ENCODE measurements at places on chromosomes 16 and 17. TPM values are rescaled to one million over a fixed set of nuclear protein-coding genes. Genes with fewer than 3 reads are reported as not detected.

The SLC12A3 gene
- not detected for total RNA-seq

The ZC3H7A gene
- 33.3 TPM for total RNA-seq

GRCh38 chr17:67841992-67842391 is 16.7 kb downstream of the BPTF start:
- H3K4me3 ChIP-seq = no peak overlapping the region
- peaks cover 2% of the 10 kb centered on the region for H3K36me3 ChIP-seq
- DNase-seq = no peak
- H3K27ac ChIP-seq = no peak overlapping the region
- no peaks in the 10 kb centered on the region for H3K27me3 ChIP-seq

DNA sequence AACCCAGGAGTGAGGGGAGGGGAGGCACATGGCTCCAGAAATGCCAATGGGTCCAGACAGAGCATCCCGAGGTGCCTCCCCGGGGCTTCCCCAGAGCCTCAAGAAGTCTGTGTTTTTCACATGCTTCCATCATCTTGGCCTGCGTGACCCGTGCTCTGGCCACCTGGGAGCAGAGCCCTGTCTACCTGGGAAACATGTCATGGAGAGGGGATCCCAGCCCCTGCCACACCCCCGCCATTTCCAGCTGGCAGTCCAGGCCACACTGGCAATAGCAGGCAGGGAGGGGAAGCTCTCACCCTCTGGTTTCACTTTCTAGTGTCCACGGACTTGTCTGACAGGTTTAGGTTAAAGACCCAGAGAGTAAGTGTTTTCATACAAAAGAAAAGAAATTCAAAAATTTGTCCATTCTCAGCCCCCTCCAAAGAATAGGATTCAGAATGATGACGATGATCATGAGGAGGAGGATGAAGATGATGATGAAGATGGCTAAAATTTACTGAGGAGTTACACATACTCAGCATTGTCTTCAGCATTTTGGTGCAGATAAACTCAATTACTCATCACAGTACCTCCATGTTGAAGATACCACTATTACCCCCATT is 9.0 kb downstream of the SMIM5 start:
- H3K36me3 ChIP-seq = no peaks in the 10 kb centered on the region
- peaks cover 13% of the 10 kb centered on the region for H3K4me1 ChIP-seq
- no peak for DNase-seq
- no peak overlapping the region for H3K27ac ChIP-seq
- no peaks in the 10 kb centered on the region for H3K27me3 ChIP-seq

DNA sequence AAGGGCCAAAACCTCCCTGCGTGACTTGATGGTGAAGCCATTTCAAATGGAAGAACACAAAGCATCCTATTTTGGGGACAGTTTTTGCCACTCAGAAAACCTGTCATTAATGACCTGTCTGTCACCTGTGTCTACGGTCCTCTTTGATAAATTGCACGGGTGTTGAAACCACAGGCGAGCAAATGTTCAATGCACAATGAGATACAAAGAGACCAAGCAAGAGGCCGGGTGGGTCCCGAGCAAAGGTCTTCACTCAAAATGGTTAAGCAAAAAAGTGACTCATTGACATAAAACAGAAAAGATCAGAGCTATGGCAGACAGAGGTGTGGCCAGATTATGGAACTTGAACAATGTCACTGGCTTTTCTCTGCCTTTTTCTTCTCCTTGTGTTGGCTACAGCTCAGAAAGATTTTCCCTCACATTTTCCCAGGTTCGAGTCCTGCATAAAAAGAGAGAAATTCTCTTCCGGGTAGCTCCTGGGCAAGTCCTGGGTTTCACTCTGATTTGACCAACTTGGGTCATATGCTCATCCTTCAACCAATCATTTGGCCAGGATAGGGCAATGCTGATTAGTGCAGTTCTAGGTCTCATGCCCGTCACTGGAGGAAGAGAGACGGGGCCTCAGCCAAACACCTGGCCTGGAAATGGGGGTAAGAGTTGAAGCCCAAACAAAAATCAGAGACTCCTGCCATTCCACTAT is 92.2 kb downstream of the CMC2 start:
- H3K4me3 ChIP-seq = no peak overlapping the region
- H3K27me3 ChIP-seq = no peaks in the 10 kb centered on the region
- H3K36me3 ChIP-seq = no peaks in the 10 kb centered on the region
- no peaks in the 10 kb centered on the region for H3K4me1 ChIP-seq
- DNase-seq = no peak
- H3K27ac ChIP-seq = no peak overlapping the region

GRCh38 chr17:42101513-42102292 is 3.4 kb upstream of the ZNF385C start:
- no peak overlapping the region for H3K27ac ChIP-seq
- peak; percentile 86 for DNase-seq
- no peak overlapping the region for H3K4me3 ChIP-seq
- no peaks in the 10 kb centered on the region for H3K27me3 ChIP-seq
- H3K4me1 ChIP-seq = no peaks in the 10 kb centered on the region
- H3K36me3 ChIP-seq = peaks cover 4% of the 10 kb centered on the region

- H3K4me1 ChIP-seq = peaks cover 2% of the 10 kb centered on the region
- H3K36me3 ChIP-seq = no peaks in the 10 kb centered on the region
Measured at GRCh38 chr17:78344666-78345065, 15.2 kb downstream of the SOCS3 start.

DNA sequence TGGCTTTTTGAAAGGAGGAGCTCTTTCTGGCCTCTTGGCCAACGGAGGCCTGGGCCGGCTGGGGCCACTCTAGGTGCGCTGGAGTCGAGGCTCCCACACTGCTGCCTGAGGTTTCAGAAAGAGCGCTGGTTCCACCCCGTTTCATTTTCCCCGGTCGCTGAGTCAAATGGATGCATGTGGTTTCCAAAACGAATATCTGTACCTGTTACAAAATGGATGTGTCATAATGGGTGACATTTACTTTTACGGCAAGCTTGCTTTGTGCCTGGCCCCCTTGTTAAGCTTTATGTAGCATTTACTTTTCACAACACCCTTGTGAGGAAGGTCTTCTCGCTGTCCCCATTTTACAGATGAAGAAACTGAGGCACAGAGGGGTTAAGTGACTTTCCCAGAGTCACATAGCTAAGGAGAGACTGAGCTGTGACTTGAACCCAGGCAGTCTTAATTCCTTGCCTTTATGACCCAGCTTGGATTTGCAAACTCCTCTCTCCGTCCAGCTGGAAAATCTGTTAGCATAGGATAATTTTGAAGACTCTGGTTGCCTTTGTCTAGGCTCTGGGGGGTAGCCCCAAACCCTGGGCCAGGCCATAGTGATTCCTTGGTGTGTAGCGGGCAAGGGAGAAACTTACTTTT is 10.6 kb downstream of the KSR1 start:
- no peaks in the 10 kb centered on the region for H3K4me1 ChIP-seq
- no peak overlapping the region for H3K27ac ChIP-seq
- H3K27me3 ChIP-seq = no peaks in the 10 kb centered on the region
- no peaks in the 10 kb centered on the region for H3K36me3 ChIP-seq

DNA sequence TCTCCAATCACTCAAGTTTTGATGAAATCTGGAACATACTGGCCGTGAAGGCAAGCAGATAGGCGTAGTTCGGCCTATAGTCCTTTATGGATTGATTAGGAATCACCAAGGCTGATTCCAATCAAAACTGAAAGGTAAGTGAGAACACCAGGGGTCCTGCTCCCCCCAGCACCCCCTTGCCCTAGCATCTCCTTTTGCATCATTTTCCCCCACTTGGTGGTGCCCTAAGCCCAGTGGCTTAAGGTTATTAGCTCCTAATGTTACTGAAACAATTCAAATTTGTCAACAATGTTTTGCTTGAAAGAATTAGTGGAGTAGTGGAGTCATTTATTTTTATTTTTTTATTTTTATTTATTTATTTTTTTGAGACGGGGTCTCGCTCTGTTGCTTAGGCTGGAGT is 4.9 kb downstream of the SLFN14 start:
- H3K27me3 ChIP-seq = peaks cover 2% of the 10 kb centered on the region
- H3K27ac ChIP-seq = no peak overlapping the region
- no peak overlapping the region for H3K4me3 ChIP-seq
- DNase-seq = no peak

DNA sequence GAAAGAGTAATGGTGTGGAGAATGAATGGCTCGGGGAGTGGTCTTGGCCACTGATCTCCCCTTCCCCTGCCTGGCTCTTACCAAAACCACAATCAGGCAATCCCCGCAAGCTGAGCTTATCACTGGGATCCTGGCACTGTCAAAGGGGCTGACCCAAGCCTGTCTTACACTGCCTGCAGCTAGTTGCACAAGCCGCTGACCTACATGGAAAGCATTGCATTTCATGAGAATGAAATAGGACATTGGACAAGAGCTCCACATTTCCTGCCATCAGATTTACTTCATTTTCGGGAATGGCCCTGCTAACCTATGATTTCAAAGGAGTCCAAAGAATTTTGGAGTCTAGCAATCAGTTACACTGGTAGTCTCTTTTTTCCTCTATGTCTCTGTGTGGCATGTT is 146.4 kb downstream of the PCTP start:
- DNase-seq = no peak
- no peaks in the 10 kb centered on the region for H3K36me3 ChIP-seq

Measured in liver (tissue), 10 donors.